Activated CD4-positive, CD25-positive, alpha-beta regulatory T cell treated with anti-CD3 and anti-CD28 coated beads, Interleukin-2, amount 50 U/mL, for 72 hours (primary cell): ENCODE measurements at places on chromosomes 16 and 17.

GRCh38 chr16:4344983-4345835 is 5.9 kb downstream of the PAM16 start:
- DNase-seq: no peak

GRCh38 chr17:15413101-15413771 is 54.2 kb downstream of the CDRT4 start:
- DNase-seq: no peak

DNA sequence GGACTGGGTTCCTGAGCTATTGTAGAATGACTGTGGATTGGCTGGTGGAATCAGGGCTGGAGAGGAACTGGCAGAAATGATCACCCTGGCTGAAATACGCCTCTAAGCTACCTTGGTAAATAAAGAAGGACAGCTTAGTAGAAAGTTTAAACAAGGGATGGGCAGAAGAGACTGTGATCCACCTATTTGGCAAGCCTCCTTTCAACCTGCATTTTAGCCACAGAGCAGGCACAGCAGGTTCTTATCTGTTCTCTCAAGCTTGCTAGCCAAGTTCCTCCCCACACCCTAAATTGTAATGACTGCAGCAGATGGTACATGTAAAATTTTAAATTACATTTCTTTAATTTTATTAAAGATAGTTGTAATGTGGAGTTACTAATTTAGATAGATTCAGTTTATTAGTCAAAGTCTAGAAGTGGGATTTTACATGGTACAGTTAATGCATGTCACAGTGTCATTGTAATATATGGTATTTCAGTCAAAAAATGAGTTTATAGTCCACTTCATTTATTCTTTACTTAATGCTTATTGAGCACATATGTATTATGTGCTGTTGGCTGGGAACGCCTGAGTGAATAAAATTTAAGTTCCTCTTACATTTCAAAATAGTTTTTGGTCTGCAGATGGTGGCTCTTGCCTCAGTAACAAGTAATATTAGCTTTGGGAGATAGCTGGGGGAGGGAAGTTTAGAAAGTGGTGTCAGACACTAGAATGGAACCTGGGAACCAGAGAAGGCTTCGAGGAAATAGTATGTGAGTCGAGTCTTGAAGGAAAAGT is 11.2 kb downstream of the EPN2 start:
- DNase-seq: no peak

GRCh38 chr17:27915709-27916108 is 22.5 kb upstream of the LYRM9 start:
- DNase-seq: no peak

DNA sequence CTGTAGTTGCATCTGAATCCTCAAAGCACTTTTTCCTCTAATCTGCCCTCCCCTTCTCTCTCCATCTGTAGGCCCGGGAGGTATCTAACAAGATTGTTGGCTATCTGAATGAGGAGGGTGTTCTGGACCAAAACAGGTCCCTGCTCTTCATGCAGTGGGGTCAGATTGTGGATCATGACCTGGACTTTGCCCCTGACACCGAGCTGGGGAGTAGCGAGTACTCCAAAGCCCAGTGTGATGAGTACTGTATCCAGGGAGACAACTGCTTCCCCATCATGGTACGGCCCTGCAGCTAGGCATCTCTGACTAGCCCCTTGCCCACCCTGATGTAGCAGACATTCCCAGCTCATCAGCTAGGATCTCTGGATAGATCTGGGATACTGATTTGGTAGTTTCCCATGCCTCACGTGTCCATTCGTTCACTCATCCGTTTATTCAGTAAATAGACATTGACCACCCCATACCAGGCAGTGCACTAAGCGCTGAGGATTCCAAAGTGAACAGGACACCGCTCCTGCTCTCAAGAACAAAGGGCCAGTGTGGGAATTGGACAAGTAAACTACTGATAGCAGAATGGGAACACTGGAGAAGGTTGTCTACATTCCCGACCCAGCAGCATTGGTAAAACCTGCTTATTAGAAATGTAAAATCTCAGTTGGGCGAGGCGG is 12.1 kb downstream of the LPO start:
- no peak for DNase-seq

DNA sequence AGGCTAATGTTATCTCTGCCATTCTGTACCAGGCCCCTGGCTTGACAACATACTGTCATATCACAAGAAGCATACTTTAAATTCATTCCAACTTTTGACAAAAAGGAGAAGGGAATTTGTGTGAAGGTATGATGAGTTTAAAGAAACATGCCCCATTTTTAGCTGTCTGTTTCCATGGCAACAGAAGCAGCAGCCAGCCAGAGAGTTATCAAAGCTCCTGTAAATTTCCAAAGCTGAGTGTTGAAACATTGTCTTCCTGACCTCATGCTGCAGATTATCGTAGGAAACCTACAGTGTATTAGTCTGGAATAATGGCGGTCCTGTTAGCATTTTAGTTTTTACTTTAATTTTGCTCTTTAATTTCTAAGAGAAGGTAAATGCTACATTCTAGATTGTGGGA is 124.9 kb downstream of the MRTFB start:
- no peak for DNase-seq

GRCh38 chr17:8949061-8949661 is 16.3 kb downstream of the PIK3R5 start:
- no peak for DNase-seq

DNA sequence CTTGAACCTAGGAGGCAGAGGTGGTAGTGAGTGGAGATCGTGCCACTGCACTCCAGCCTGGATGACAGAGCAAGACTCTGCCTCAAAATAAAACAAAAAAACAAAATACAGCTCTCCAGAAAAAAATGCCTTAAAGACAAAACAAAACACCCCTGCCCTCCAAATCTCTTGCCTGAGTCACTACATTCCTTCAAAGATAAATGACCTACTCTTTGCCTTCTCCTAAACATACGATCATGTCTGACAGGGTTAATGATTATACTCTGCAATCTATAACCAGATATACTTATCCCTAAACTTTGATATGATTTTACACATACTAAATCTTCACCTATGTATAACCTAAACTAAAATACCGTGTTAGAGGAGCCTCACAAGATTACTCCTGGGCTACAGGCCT is 1.4 kb upstream of the SETD6 start:
- no peak for DNase-seq

GRCh38 chr16:27066668-27067537 is at the start of gene C16orf82:
Gene C16orf82 (plus strand): TSS chr16:27066927.
- no peak for DNase-seq

- DNase-seq: no peak
These were observed 141.4 kb downstream of the SOCS1 start for GRCh38 chr16:11114366-11115164.

GRCh38 chr16:4688674-4689045 is 4.7 kb upstream of the NUDT16L1 start:
- DNase-seq: no peak

DNA sequence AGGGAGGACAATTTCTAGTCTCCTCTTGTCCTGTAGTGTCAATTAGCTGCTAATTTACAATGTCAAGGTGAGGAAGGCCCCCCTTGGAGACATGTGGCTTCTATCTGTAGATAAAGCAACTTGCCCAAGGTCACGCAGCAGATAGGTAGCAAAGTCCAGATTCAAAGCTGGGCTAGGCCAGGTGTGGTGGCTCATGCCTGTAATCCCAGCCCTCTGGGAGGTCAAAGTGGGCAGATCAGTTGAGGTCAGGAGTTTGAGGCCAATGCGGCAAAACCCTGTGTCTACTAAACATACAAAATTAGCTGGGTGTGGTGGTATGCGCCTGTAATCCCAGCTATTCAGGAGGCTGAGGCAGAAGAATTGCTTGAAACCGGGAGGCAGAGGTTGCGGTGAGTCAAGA is 11.1 kb downstream of the TRPV3 start:
- DNase-seq: no peak
